ENCODE measurements at places on chromosomes 5 and 9.

GRCh38 chr5:171492781-171493180, 73.3 kb downstream of the FGF18 start:
- no peak for DNase-seq

GRCh38 chr5:61044545-61044944, 99.5 kb downstream of the NDUFAF2 start:
- DNase-seq, result no peak

DNA sequence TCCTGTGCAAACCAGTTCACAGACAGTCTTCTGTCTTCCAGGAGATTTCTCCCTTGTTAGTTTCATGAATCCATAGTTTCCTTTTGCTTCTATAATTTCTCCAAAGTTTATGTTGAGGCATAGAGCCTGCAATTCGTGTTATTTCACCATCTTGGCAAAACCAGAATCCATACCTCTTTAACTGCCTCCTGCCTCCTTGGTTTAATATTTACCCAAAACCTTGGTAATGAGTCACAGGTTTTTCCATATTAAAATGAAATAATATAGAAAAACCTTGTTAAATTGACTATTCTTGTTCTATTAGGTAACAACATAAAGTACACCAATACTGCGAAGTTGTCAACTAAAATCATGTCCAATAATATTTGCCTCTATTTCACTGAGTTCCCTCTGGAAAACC, 459.7 kb downstream of the HINT1 start:
- no peak for DNase-seq

- DNase-seq, result no peak
Measured at GRCh38 chr5:16691731-16692130, 74.9 kb upstream of the RETREG1 start.

- no peak for DNase-seq
Measured at GRCh38 chr5:154714266-154714986, 40.8 kb upstream of the LARP1 start.

- no peak for DNase-seq
Measured at GRCh38 chr9:79644601-79645000, 72.8 kb downstream of the TLE4 start.

Measured in NCI-H2171 treated with DMSO at 0.1 percent for 48 hours (cell line).